ENCODE measurements at places on chromosomes 7 and 10. TPM values are rescaled to one million over a fixed set of nuclear protein-coding genes. Genes with fewer than 3 reads are reported as not detected.

PNLIPRP2 gene
- not detected for total RNA-seq

COL17A1 gene
- total RNA-seq: under 0.01 TPM

OR2A1 gene
- total RNA-seq: not detected

SLC18A3 gene
- total RNA-seq: not detected

KLF14 gene
- total RNA-seq: 0.22 TPM

FAM131B gene
- 1.1 TPM for total RNA-seq

GALNT17 gene
- not detected for total RNA-seq

TRIM50 gene
- total RNA-seq: not detected

HILPDA gene
- 14.5 TPM for total RNA-seq

NUTM2B gene
- under 0.01 TPM for total RNA-seq

VAX1 gene
- total RNA-seq: not detected

CALCR gene
- 0.14 TPM for total RNA-seq

Measured in placental pericyte (primary cell).